HTR-8/SVneo (cell line): ENCODE measurements at places on chromosomes 7 and 10.

- no peak for DNase-seq
Measured at GRCh38 chr10:108000365-108000764, 835.9 kb upstream of the SORCS1 start.

DNA sequence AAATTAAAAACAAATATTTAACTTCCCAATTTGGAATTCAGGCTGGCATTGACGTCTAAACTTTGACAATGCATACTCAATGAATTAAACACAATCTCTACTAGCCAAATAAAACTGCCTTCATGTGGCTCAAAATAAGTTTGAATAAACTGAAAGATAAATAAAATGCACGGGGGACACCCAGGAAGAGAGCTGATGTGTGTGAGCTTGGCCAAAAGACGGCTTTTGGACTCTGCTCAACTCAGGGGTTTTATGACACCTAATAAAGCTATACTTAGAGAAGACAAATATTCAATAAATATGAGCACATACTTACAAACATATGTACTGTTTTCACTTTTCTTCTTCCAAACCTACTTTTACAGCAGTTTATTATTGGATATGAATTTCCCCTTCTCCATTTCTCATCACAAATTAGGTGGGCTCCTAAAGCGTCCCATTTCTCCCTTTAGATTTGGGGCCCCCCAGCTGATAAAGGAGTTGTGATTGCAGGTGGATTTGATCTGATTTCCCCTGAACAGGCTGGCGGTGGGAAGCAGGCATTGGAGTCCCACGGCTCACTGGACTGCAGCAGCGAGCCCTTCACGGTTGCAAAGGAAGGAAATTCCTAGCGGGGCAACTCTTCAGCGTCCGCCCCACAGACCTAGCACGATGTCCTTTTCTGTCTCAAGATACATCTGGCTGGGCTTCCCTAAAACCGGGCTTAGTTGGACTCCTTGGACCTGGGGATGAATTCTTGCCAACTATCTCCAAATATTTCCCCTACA, 79.6 kb downstream of the INSIG1 start:
- no peak for DNase-seq

GRCh38 chr7:44321796-44322195, 3.6 kb downstream of the CAMK2B start:
- no peak for DNase-seq

DNA sequence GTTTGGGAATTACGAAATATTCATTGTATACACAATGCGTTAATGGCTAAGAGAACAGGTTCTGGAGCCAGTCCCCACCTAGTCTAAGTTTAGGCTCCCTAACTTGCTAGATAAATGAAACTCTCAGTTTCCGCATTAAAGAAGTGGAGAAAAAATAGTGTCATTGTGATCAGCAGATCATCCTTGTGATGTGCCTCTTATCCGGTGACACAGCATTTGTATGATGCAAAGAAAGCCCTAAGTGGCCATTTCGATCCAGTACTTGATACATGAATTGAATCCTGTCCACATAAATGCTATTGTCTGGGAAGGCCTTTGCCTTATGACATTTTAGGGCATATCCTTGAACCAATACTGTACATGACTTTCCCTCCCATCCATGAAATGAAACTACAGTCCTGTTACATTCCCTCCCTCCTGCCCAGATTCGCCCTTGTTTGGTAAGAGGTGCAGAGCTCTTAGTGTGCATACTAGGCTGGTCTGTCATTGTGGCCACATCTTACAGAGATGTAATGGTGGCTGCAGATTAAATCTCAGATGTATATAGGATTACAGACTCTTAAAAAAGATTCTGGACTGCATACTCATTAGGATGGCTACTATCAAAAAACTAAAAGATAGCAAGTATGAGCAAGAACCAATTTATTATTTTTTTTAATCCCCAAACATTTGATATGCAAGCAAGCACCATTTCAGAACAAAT, 80.9 kb downstream of the LRRC4 start:
- no peak for DNase-seq

DNA sequence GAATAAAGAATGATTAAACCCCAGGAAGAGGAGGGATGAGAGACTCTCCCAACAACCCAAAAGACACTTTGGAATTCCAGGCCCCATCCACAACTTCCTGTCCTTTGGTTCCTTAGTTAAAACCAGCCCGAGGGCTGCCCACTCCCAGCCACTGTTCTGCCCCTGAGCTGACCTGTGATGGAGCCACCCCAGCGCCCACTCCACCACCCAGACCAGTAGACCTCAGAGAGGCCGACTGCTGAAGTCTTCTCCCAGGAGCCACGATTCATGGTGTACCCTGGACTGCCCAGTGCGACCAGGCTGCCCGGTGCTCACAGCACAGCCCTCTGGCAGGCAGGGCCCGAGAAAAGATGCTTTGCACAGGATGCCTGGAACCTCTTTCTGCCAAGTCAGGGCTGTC, 6.7 kb downstream of the VSTM4 start:
- no peak for DNase-seq

- DNase-seq, result no peak
Measured at GRCh38 chr10:24574578-24575155, 149.0 kb downstream of the ARHGAP21 start.

DNA sequence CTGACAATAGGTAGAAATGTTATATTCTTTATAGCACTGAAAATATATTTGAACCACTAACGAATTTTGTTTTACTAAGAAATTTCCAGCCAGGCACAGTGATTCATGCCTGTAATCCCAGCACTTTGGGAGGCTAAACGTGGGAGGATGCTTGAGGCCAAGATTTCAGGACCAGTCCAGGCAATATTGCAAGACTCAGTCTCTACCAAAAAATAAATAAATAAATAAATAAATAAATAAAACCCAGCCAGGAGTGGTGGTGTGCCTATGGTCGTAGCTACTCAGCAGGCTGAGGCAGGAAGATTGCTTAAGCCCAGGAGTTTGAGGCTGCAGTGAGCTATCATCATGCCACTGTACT, 39.8 kb downstream of the PIP4K2A start:
- DNase-seq, result no peak

DNA sequence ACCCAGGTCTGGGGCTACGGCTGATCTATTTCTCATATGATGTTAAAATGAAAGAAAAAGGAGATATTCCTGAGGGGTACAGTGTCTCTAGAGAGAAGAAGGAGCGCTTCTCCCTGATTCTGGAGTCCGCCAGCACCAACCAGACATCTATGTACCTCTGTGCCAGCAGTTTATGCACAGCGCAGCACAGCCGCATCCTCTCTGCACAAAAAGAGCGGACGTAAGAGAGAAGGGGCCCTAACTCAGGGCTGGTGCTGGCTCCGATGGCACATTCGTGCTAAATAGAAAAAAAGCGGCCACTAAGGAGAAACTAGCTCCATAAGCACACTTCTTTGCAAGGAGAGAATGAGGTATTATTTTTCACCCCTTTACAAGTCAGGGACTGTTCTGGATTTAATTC, 28.3 kb upstream of the PRSS1 start:
- DNase-seq, result no peak

DNA sequence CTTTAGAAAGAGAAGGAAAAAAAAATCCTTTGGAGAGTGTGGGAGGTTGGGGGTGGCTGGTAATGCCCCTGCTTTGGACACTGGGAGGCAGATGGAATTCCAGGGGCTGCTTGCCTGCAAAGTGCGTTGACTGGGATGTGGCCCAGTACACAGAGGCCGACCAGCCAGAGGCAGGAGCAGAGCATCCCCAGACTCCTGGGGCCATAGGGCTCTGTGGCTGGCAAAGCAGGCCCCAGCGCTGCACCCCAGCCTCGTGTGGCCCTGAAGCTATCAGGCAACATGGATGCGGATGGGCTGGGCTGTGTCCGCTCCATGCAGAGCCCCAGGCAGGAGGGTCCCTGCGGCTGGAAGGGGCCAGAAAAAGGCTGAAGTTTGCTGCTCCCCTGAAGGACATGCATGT, 361.6 kb upstream of the FZD8 start:
- DNase-seq, result no peak

DNA sequence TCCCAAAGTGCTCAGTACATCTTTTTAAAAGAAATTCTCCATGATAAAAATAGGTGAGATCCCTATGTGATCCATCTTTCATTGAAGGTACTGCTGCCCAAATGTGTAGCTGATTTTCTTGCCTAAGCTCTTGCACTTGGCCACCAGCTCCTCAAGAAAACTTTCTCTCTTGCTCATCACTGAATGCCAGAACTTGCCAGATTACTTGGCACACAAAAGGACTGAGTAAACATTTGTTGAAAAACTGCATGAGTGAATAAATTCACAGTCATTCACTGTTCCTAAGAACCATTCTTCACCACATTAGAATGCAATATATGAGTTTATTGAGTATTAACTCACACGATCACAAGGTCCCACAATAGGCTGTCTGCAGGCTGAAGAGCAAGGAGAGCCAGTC, 99.9 kb downstream of the TRIL start:
- no peak for DNase-seq
